Cortex of kidney (tissue), 1 donor: ENCODE measurements at places on chromosomes 7 and 10.

DNA sequence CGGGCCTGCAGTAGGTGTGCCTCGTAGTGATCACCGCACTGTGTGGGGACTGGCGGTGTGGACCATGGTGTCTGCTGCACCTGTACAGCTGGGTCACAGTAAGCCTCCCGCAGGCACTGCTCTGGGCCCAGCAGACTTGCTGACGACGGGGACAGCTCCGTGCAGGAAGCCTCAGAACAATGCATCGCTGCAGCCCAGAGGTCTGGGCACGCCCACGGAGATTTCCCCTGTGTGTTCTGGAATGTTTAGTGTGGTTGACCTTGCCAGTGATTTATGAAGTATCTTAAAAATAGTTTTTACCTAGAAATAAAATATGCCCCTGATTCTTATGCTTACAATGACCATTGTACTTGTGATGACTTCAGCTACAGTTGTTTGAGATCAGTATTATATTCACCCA is 59.1 kb upstream of the ZNF32 start:
- no peak for DNase-seq

DNA sequence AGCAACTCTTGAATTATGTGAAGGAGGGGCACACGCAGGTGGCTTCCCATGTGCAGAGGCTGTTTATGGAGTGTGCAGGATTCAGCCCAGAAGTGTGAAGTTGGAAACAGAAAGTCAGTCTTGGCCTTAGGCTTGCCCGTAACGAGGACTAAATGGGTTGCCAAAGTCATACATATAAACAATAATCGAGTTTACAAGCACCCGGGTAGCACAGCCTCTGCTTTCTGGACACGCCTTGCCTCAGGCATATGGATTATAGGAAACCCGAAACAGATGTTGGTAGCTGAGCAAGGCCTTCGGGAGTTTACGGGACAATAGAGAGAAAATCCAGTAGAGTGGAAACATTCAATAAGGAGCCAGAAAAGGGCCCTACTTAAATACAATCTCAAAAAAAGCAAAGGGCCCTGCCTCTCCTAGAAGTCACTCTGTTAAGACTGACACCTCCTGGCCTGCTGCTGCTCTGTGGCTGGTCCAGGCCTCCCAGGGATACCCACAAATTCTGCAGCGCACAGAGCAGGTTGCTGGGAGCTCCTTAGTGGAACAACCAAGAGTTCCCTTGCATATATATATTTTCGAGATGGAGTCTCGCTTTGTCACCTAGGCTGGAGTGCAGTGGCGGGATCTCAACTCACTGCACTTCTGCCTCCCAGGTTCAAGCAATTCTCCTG is 48.5 kb downstream of the SMKR1 start:
- DNase-seq = no peak

- DNase-seq = no peak
Observed at GRCh38 chr10:86941991-86942421, 15.4 kb downstream of the MMRN2 start.

DNA sequence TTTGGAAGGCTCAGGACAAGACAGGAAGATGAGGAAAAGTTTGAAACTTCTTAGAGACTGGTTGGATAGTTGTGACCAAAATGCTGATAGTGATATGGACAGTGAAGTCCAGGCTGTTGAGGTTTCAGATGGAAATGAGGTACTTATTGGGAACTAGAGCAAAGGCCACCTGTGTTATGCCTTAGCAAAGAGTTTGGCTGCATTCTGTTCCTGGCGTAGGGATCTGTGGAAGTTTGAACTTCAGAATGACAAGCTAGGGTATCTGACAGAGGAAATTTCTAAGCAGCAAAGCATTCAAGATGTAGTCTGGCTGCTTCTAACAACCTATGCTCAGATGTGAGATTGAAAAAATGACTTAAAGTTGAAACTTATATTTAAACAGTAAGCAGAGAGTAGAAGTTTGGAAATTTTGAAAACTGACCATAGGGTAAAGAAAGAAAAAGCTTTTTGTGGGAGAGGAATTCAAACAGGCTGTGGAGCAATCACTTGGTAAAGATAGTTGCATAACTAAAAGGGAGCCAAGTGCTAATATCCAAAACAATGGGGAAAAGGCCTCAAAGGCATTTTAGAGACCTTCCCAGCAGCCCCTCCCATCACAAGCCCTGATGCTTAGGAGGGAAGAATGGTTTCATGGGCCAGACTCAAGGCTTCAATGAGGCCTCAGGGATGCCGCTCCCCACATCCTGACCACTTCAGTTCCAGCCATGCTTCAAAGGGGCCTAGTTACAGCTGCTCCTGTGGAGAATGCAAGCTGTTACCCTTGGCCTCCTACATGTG is 415.1 kb downstream of the INHBA start:
- no peak for DNase-seq

DNA sequence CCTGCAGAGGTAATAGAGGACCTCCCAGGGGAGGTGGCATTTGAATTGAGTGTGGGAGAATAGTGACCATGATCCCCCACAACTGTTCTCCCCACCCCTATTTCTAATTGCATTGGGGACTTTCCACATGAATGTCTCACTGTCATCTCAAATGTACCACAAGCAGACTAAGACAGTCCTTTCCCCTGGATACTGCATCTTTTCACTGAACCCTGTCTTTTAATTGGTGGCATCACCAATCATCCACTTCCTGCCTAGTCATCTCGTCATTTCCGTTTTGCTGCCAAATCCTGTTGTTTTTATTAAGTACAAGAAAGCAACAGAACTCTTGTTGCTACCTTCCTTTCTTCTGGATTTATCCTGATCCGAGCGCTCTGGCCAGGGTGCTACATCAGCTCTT is 120.3 kb downstream of the NRP1 start:
- DNase-seq = no peak
